ENCODE measurements at places on chromosomes 3 and 15.

DNA sequence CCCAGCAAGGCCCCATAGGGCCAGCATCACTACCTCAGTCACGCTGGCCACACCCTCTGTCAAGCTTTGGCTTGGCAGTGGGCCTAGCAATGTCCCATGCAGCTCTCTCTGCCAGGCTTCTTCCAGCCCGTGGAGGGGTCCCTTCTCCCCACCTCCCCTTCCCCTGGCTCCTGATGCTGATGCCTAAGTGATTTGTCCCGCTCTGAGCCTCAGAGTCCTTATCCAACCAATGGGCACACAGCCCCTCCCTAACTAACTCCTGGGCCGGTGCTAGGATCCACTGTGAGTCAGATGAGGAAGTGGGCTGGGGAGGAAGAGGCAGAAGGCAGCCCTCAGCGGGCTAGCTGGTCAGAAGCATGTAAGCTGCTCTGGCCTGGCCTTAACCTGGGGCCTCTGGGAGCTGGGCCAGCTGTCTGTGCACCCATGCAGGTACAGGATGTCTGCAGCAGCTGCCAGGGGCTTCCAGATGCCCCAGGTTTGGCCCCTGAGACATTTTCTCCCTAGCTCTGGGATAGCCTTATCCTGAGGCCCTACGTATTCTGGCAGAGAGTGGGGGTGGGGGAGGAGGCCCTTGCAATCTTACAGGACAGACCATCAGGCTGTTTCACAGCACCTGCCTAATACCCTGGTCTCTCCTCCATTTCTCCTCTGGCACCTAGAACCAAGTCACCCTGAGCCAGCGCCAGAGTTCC is 740 bp upstream of the ZBTB47 start:
- H3K4me3 ChIP-seq = peak overlapping the region; percentile 91
- H3K4me1 ChIP-seq = peaks cover 16% of the 10 kb centered on the region
- no peak overlapping the region for H3K27ac ChIP-seq
- DNase-seq = no peak
- no peaks in the 10 kb centered on the region for H3K36me3 ChIP-seq
- H3K27me3 ChIP-seq = peaks cover 4% of the 10 kb centered on the region

GRCh38 chr3:126518779-126519177 is 1.2 kb upstream of the UROC1 start:
- no peak for DNase-seq
- H3K4me3 ChIP-seq = no peak overlapping the region
- no peak overlapping the region for H3K27ac ChIP-seq
- H3K36me3 ChIP-seq = no peaks in the 10 kb centered on the region

DNA sequence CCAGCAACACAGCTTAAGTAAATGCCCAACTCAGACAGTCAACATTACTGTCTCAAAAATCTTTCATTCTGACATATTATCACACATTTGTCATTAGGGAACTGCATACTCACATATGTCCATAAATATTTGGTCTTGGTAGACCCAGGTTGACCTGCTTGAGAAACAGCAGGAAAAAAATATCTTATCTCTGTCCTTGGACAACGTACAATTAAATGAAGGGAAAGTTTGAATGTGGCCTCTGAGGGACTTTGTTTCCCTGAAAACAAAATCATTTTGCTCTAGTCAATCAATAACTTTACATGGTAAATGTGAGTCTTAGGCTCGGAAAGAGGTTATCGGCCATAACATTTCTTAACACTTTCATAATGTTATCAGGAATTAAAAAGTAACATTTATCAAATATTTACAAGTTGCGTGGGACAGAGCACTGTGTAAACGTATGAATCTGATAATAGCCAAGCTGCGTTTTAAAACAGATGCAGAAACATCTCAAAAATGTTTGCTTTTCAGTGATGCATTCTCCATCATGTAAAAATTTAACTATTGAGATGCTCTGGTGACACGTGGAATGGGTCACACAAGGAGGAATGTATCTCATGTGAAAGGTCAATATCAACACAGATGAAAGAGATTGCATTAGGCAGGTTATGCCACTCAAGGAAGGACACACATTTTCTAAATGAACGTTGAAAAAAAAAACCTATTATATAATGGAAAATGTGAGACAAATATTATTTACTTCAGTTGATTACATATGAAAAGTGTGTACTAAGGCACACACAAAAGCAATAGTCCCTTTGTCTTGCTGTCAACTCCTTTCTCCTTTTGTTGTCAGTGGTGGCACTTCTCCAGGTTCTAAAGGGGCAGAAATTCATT is 304.4 kb downstream of the WDR72 start:
- no peak overlapping the region for H3K4me3 ChIP-seq
- H3K36me3 ChIP-seq = no peaks in the 10 kb centered on the region
- H3K4me1 ChIP-seq = no peaks in the 10 kb centered on the region
- peaks cover 8% of the 10 kb centered on the region for H3K27me3 ChIP-seq
- no peak overlapping the region for H3K27ac ChIP-seq

- no peak for DNase-seq
- H3K36me3 ChIP-seq = peaks cover 2% of the 10 kb centered on the region
- peak overlapping the region; percentile 21 for H3K27ac ChIP-seq
- peaks cover 38% of the 10 kb centered on the region for H3K4me1 ChIP-seq
- H3K27me3 ChIP-seq = no peaks in the 10 kb centered on the region
- no peak overlapping the region for H3K4me3 ChIP-seq
These were observed 30.4 kb downstream of the PSTPIP1 start for GRCh38 chr15:77025083-77025901.

GRCh38 chr3:94004301-94004910 is 24.0 kb downstream of the STX19 start:
- H3K4me3 ChIP-seq = no peak overlapping the region
- no peak for DNase-seq
- H3K27ac ChIP-seq = peak overlapping the region; percentile 45
- H3K36me3 ChIP-seq = peaks cover 5% of the 10 kb centered on the region

DNA sequence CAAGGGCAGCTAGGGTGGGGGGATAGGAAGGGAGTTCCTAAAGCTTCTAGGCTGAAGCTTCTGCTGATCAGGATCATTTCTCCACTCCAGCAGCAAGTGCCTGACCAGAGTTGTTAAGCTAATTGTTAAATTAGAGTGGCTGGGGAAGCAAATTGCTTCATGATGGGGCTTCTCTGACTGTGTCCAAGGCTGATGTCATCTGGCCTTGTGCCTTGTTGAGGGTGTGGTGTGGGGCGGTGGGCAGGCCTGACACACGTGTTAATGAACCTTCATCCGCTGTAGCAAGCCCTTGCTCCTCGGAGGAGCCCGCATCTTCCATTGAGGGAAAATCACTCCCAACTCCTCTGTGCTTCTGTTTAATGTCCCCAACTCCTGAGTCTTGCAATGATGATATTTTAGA is 84.3 kb upstream of the ROPN1 start:
- no peaks in the 10 kb centered on the region for H3K36me3 ChIP-seq
- peaks cover 55% of the 10 kb centered on the region for H3K27me3 ChIP-seq
- DNase-seq = no peak
- no peak overlapping the region for H3K4me3 ChIP-seq
- H3K27ac ChIP-seq = no peak overlapping the region

DNA sequence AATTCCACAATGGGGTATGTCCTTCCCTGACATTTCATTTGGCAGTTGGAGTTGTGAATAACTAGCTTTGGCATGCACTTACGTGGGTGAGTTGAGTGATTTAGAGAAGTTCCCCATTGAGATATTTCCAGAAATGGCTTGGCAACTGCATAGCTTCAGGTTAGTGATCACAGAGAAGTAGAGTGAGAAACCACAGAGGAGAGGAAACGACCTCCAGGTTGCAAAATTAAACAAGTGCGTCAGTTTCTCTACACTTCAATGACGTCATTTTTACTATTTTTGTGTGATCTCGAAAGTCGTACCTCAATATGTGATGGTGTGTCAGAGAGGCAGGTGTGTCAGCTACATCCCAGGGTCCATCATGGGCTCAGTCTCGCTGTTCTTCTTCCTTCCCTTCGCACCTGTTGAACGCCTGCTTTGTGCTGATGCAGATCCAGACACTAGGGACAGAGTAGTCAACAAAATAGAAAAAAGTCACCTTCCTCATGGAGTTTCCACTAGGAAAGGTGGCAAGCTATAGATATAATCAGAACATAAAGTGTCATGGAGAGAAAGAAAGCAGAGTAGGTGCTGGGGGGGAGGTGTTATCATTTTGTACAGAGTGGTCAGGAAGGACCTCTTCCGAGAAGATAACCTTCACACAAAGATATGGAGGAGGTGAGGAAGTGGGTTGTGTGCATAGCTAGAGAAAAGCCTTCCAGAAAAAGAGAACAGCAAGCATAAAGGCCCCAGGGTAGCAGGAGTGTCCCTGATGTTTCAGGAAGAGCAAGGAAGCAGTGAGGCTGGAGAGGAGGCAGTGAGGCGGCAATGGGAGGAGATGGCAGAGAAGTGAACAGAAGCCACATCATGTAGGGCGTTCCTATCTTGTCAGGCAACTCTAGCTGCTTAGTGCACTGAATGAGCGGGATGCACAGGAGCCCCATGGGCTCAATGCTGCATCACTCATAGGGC is 75.6 kb downstream of the MCTP2 start:
- H3K4me3 ChIP-seq = peak overlapping the region; percentile 37
- H3K27ac ChIP-seq = peak overlapping the region; percentile 49
- no peaks in the 10 kb centered on the region for H3K27me3 ChIP-seq
- H3K36me3 ChIP-seq = peaks cover 8% of the 10 kb centered on the region
- no peak for DNase-seq

- H3K27me3 ChIP-seq = peaks cover 11% of the 10 kb centered on the region
- no peaks in the 10 kb centered on the region for H3K36me3 ChIP-seq
- peak within 1 kb of the TSS; percentile 85 for H3K4me3 ChIP-seq
- H3K4me1 ChIP-seq = peaks cover 2% of the 10 kb centered on the region
- peak; percentile 8 for DNase-seq
These were observed at the start of gene GPR176 for GRCh38 chr15:39919748-39920509. Gene GPR176 (minus strand): TSS chr15:39920266. CDS start chr15:39920026, 240 bp downstream.

- H3K27me3 ChIP-seq = no peaks in the 10 kb centered on the region
- no peak for DNase-seq
These were observed 19.3 kb downstream of the POMGNT2 start for GRCh38 chr3:43086460-43087165.

- no peak overlapping the region for H3K4me3 ChIP-seq
- H3K36me3 ChIP-seq = peaks cover 5% of the 10 kb centered on the region
- no peak overlapping the region for H3K27ac ChIP-seq
- H3K4me1 ChIP-seq = no peaks in the 10 kb centered on the region
- H3K27me3 ChIP-seq = peaks cover 48% of the 10 kb centered on the region
- no peak for DNase-seq
These were observed 214.5 kb upstream of the IGF1R start for GRCh38 chr15:98433856-98434255.

GRCh38 chr3:170257145-170257544 is 34.9 kb downstream of the PRKCI start:
- no peak overlapping the region for H3K4me3 ChIP-seq
- peaks cover 19% of the 10 kb centered on the region for H3K4me1 ChIP-seq
- H3K36me3 ChIP-seq = peaks cover 5% of the 10 kb centered on the region

DNA sequence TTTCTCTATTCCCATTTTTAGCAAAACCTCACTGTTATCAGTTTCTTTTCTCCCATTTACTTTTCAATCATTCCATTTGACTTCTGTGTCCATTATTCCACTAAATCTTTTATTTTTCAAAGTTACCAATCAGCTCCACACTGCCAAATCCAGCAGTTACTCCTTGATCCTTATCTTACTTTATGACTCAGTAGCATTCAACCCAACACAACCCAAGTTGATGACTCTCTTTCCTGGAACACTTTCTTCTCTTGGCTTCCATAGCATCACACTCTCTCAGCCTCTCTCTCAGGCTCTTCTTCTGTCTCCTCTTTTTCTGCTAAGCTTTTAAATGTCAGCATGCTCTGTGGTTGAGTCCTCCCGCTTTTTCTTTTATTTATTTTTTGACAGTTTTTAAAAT is 36.3 kb downstream of the RASGRP1 start:
- peak overlapping the region; percentile 24 for H3K27ac ChIP-seq
- no peak for DNase-seq
- peaks cover 14% of the 10 kb centered on the region for H3K36me3 ChIP-seq

All from T-helper 17 cell (primary cell).